ENCODE measurements at places on chromosomes 7 and 10.

DNA sequence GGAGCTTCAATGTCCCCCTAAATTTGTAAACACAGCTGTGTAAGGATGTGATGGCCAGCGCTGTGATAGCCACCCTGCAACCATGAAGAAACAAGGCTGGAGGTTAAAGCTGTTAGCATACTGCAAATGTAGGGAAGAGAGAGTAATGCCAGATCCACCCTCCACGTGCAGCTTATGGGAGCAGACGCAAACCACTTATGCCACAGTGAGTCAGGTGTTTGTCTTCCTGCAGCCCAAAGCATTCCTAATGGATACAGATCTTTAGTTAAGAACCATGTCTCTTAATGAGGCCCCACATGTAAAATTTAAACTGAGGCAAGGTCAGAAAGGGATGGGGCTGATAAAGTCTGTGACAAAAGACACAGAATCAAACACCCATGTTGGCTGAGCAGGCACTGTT is 13.6 kb upstream of the MYL7 start:
- no peak for DNase-seq

- DNase-seq: peak; percentile 33
These were observed 1.2 kb upstream of the PLXNA4 start for GRCh38 chr7:132577206-132578049.

GRCh38 chr7:16727736-16728135 is 25.8 kb upstream of the TSPAN13 start:
- no peak for DNase-seq

DNA sequence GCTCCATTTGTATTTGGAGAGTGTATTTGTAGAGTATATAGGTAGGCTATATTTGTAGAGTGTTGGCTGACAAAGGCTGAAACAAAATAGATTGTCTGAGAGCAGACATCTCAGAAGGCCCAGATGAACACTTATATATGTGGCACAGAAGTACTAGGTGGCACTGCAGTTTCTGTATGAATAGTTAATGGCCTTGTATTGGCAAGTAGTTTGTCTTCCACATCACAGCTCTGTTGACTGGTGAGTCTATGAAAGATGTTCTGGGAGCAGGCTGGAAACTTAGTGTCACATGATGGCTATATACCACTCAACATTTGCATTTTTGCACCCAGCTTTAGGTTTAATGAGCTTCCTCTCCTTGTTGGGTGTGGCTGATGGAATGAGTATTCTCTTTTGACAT is 51.9 kb downstream of the CCNY start:
- DNase-seq: peak; percentile 42

DNA sequence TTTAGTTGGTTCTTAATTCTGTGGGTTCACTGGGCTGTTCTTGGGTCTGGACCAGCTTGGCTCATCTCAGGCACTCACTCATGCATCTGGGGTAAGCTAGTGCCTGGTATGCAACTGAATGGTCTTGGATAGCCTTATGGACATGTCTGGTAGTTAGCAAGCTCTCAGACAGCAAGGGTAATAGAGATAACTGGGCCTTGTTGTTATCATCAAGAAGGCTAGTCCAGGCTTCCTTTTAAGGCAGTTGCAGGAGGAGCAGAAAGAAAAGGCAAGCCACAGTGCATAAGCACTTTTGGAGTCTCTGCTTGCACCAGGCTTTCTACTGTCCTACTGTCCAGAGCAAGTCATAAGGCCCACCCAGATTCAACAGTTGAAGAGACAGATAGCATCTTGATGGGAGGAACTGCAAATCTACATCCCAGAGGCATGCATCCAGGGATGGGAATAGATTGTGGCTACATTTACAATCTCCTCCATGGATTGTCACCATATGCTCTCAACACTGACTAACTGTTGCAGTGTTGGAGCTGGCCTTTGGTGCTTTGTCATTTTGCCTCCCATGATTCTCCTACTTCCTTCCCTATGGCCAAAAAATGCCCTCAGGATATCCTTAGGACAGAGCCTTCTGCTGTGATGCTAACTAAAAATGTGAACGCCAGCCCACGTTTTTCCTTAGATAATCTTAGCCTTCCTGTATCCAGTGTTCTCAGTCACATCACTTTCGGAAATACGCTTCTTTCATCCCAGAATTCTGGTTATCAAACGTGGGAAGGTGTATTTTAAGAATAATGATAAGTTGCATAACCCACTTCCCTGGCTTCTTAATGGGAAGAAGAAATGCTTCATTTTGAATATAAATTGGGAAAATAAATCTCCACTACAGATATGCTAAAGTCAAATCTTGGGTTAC is 3.6 kb downstream of the GIMAP4 start:
- no peak for DNase-seq

DNA sequence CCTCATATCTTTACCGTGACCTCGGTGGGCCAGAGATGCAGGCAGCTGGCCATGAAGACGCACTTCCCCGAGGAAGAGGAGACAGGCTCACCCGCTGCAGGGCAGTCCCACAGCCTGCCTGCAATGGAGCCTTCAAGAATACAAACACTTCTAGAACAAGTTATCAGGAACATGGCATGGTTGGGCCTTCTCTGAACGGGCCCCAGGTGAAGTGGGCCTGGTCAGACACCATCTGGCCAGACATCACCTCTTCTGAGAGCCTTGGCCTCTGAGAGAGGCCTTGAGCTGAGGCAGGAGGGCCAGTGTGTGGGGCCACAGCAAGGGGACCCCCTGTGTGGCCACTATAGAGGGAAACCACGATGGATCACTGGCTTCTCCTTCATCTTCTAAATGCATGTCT is 112.4 kb upstream of the GDF10 start:
- no peak for DNase-seq

DNA sequence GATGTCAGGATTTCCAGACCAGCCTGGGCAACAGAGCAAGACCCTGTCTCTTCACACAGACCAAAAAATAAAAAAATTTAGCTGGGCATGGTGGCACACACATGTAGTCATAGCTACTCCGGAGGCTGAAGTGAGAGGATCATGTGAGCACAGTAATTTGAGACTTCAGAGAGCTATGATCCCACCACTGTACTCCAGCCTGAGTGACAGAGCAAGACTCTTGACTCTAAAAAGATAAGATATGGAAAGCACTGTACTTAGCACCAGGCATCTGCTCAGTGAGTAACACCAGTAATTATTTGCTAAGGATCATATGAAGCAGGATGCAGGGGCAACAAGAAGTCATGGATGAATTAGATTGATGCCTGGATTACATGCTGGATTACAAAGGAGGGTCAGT is 128.8 kb downstream of the CALN1 start:
- DNase-seq: no peak
